ENCODE measurements at places on chromosomes 2 and 18. TPM values are rescaled to one million over a fixed set of nuclear protein-coding genes. Genes with fewer than 3 reads are reported as not detected.

The RDH14 gene
- total RNA-seq = 21.9 TPM

The NOL4 gene
- not detected for total RNA-seq

The CFC1 gene
- total RNA-seq = not detected

The ALPG gene
- not detected for total RNA-seq

The CCDC85A gene
- 0.73 TPM for total RNA-seq

The CIB4 gene
- total RNA-seq = not detected

The VIL1 gene
- total RNA-seq = under 0.01 TPM

The BCL11A gene
- total RNA-seq = not detected

The AQP12A gene
- not detected for total RNA-seq

The OSGEPL1 gene
- total RNA-seq = 11.4 TPM

The AFF3 gene
- not detected for total RNA-seq

The ICOS gene
- not detected for total RNA-seq

The TSN gene
- total RNA-seq = 47.3 TPM

The MEP1B gene
- not detected for total RNA-seq

The TMEM200C gene
- total RNA-seq = not detected
